ENCODE measurements at places on chromosomes 3 and 15.

GRCh38 chr15:47965297-47965696 lies 155.5 kb upstream of the SLC24A5 start:
- no peak for DNase-seq

- DNase-seq, result no peak
Observed at GRCh38 chr3:77189684-77190083, 149.8 kb downstream of the ROBO2 start.

DNA sequence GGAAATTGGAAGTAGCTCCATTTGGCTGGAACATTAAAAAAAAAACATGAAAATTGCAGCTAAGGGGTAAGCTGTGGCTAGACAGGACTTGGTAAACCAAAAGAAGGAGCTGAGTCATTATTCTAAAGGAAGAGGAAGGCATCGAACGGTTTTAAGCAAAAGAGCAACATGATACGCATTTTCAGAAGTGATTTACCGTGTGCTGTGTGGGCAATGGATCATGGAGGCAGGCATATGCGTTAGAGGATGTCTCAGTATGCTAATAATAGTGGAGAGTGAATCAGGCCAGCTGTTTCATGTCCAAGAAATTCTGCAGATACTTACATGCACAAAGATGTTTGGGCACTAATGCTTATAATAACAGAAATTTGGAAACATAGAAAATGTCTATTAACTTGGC lies 409.1 kb upstream of the ATP11B start:
- DNase-seq, result no peak

GRCh38 chr3:10968401-10968800 lies 24.1 kb upstream of the SLC6A1 start:
- DNase-seq, result no peak
